ENCODE measurements at places on chromosomes 11 and 22.

DNA sequence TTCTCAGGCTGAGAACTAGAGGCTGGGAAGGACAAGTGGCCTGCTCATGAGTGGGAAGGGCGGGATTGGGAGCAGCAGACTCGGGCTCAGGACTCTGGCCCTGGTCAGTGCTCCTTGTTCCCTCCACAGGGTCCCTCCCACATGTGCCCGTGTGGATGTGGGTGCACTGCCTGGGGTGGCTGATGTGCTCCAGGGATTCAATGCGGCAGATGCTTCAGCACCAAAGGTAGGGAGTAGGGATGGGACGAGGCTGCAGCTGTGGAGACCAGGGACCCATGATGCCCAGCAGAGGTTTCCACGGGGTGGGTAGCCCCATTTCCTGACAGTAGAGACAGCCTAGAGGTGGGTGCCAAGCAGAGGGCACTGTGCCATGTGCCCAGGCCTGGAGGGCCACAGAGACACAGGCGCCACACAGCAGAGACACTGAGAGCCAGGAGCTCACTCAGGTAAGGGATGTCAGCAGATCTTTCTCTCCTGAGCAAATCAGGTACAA lies 89.5 kb downstream of the GGTLC2 start:
- DNase-seq = no peak

DNA sequence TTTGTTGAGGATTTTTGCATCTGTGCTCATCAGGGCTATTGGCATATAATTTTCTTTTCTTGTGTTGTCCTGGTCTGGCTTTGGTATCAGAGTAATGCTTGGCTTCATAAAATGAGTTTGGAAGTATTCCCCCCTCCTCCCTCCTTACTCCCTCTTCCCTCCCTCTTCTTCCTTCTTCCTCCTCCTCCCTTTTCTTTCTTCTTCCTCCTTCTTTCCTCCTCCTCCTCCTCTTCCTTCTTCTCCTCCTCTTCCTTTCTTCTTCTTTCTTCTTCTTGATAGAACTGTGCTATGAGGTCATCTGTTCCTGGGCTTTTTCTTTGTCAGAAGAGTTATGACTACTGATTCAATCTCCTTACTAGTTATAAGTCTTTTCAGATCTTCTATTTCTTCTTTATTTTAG lies 10.1 kb downstream of the BIRC2 start:
- no peak for DNase-seq

DNA sequence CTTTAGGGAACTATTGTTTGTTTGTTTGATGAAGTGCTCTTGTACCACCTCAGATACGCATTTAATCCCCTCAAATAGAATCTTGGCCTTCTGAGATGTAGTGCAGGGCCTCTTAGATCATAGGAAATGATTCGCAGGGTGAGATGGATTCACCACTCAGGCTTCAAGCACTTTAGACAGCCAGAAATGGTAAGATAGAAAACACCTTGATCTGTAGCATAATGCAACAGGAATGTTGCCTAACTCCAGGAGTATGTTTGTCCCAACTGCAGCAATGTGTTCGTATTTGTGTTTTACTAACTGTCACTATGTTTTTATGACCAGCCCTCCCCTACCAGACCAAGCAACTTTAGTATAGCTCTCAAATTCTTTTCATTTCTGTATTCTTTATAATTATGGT lies 761.2 kb downstream of the NELL1 start:
- no peak for DNase-seq

DNA sequence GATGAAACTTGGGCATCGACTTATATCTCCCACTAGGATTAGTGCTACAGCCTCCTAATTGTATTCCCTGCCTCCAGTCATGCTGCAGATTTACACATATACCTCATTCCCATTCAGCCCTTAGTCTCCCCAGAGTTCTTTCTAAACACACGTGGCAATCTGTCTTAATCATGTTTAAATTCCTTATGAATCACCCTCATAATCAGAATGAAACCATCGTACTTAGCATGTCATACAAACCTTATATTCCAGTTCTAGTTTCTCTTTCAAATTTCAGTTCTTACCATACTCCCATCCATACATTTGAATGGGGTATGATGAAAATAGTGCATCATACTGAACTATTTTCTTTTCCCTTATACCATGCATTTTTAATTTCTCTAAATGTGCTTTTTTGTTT lies 6.0 kb upstream of the OR10A2 start:
- no peak for DNase-seq

DNA sequence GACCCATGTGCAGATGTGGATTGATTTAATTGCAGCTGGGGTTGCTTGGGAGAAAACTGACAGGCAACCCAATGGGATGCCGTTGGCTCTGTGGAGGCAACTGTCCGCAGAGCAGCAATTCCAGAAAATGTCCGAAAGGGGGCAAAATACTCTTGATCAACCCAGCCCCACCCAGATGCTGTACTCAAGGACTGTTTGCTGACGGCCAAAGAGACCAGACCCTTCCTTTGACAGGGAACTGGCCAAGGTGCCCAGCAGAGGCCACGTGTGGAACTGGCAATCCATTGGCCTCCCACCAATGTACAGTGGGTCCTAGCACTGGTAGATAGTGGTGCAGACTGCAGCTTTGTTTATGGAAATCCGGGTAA lies 29.7 kb upstream of the KCNA4 start:
- no peak for DNase-seq

GRCh38 chr11:72589802-72590761 lies 84.1 kb downstream of the PDE2A start:
- peak; percentile 53 for DNase-seq

GRCh38 chr11:74677131-74677530 lies 54.1 kb downstream of the CHRDL2 start:
- no peak for DNase-seq

DNA sequence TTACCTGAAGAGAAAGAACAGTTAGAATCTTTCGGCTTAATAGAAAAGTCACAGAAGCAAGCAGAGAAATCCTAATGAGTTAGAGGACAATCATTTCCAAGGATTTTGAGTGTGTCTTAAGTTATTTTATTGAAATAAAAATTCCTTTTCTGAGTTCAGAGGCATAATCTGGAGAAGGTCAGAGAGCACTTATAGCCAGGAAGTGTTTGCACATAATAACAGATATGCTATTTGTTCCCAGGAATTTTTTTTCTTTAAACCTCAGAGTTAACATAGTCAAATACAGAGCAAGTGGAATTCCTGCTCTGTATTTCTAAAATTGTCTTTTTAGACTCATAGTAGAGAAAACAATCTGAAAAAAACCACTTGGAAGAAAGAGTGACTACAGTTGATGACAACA lies 74.3 kb downstream of the SNX19 start:
- no peak for DNase-seq

GRCh38 chr11:127496165-127496564 lies 495.6 kb upstream of the KIRREL3 start:
- DNase-seq = no peak

GRCh38 chr11:114449845-114450244 lies 10.6 kb downstream of the REXO2 start:
- no peak for DNase-seq

- DNase-seq = no peak
These were observed 88.5 kb downstream of the ALX4 start for GRCh38 chr11:44221456-44221855.

GRCh38 chr22:41524809-41525449 lies 19.3 kb downstream of the POLR3H start:
- DNase-seq = peak; percentile 61

DNA sequence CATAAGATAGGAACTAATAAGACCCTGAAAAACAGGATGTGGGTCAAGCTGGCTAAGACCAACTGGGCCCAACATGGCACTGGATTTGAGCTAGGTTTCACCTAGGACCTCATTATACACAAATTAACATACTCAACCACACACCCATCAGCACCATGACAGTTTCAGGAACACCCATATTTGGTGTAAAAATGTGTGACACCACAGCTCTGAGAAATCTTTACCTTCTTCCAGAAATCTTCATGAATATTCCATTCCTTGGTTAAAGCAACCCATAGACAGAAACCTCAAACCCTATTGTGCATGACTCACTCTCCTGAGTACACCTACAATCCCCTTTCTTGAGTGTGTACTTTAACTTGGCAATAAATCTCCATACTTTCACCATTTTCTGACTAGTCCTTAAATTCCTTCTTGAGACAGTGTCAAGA lies 378.8 kb downstream of the DYNC2H1 start:
- DNase-seq = no peak

- DNase-seq = no peak
These were observed 11.7 kb upstream of the FOLR2 start for GRCh38 chr11:72204886-72205285.

DNA sequence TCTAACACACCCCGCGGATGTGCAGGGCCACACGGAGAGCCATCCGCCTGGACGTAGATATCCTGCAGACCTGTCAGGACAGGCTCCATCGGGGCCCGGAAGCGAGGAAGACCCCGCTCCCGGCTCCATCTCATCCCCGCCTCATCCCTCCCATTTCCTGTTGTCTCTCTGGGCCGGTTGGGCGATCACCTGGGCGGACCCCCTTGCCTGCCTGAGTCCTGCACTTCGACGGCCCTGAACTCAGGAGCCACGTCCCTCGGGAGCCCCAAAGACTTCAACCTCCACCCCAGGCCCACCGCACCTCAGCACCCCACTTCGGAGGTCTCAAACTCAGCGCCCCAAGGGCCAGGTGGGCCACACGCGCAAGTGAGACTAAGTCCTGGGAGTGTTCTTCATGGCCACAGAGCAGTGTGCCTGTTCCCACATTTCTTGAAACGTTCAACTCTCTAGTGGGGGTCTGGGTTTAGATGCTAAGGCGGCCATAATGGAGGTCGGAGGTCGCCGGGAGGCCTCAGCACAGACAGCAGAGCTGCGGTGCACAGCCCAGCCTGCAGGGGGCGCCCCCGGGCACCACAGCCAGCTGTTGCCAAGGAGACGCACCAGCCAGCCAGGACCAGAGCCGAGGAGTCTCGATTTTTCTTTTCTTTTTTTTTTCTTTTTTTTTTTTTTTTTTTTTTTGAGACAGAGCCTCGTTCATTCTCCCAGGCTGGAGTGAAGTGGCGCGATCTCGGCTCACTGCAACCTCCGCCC lies 26.0 kb upstream of the FADD start:
- DNase-seq = peak; percentile 48

- DNase-seq = no peak
These were observed 138.5 kb downstream of the ARHGAP42 start for GRCh38 chr11:100825626-100826025.

- no peak for DNase-seq
These were observed 23.3 kb upstream of the OR9Q2 start for GRCh38 chr11:58165504-58166106.

DNA sequence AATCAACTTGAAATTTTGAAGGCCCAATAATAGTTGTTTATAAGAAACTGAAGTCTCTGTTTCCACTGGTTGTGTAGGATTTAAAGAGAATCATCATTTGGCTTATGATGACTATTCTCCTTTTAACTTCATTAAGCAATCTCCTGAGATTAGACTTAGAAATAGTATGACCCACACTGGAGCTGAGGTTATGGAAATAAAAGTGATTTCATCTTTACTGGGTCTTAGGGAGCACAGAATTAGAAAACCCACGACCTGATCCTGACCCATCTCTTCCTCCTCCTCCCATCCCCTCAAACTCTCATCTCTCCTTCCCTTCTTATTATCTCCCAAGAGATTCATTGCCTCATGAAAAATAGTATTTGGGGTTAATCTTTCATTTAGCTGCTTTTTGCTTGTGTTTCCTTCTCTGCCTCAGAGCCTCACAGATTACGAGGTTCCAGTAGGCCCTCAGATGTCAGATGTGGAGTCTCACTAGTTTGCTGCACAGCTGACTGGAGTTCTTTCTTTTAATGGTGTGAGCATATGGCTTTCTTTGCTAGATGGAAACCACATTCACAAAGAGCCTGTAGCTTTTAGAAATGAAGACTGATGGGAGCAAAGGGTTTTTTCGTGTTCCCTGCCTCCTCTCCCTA lies 85.0 kb downstream of the ALX4 start:
- no peak for DNase-seq

DNA sequence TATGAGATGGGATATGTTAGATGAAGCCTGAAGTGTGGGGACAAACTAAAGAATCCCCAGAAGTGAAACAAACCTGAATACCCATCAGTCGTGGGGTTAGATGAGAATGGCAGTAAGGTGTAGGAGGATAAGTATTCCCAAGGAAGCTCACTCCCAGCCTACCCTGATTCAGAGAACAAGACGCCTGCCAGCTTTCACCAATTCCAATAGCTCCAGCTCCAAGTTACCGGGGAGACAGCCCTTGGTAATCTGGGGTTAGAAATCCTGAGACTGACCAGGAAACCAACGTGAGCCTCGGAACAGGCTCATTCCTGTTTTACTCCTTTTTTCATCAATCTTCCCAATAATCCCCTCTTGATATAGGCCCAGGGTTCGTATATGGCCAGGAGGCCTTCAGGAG lies 46.5 kb downstream of the RPL27A start:
- DNase-seq = no peak

DNA sequence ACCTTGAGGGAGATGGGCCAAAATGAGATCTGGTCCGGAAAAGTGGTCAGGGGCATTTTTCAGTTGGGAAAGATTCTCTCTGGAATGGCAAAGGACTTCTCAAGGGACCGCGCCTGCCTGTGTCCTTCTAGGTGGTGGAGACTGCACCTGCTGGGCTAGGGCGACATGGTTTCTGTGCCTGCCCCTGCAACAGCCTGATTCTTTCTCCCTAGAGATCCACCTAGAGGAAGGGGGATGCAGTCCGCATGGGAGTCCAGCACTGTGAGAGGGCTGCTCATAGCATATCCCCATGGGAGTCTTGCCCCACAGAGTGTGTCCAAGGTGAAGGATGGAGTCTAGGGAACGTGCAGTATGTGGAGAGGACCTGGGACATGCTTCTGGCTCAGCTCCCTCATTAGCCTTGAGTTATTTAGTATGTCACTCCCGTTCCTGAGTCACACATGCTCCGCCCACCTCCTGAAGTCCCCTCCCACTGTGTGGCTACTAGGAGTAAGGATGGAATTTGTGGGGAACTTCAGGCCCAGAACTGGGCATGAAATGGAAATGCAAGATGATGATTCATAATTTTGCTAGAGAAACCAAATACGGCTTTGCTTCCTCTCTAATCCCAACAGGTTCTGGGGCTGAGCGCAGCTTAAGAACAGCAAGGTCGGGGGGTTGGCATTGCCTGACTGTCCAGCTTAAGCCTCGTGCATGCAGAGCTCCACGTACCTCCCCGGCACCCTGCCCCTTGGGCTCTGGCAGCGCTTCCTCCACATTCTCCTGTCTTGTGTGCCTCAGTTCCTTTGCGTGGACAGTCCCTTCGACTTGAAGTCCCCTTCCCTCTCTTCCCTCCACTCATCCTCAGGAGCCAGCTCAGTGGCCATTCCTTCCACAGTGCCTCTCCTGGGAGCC lies 35.0 kb downstream of the GRIK4 start:
- DNase-seq = no peak

GRCh38 chr22:36065775-36066544 lies 37.3 kb upstream of the RBFOX2 start:
- peak; percentile 63 for DNase-seq

- DNase-seq = no peak
These were observed 131.2 kb downstream of the DLG2 start for GRCh38 chr11:85495918-85496317.

GRCh38 chr11:22491555-22492225 lies 133.9 kb downstream of the FANCF start:
- no peak for DNase-seq

All from stimulated activated CD4-positive, alpha-beta T cell treated with anti-CD3 and anti-CD28 coated beads, Interleukin-4, amount 100 ng/mL, for 24 hours (primary cell).